Activated T-cell treated with anti-CD3 and anti-CD28 coated beads, Interleukin-2, amount 50 U/mL, for 72 hours (primary cell): ENCODE measurements at places on chromosomes 5 and 9. TPM values are rescaled to one million over a fixed set of nuclear protein-coding genes. Genes with fewer than 3 reads are reported as not detected.
A peak's percentile ranks its signal among the peaks of the same experiment; 100 is the strongest.

DNA sequence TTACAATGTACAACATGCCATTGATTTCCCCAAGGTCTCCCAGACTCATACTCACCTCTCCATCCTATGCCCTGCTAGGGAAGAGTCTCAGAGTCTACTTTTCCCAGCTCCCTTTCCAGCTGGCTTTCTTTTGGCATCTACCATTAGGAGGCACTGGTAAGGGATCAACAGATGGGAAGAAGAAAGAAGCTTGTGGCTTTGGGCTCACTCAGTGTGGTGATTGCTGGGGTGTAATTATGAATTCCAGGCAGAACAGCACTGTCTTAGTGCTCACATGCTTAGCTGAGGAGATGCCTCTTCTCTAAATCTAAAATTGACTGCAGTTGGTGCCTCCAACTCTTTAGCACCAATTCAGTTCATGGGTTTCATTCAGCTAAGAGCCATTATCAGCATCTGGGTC lies 330.0 kb downstream of the PSAT1 start:
- DNase-seq: no peak
- H3K27ac ChIP-seq: no peak overlapping the region
- H3K27me3 ChIP-seq: no peaks in the 10 kb centered on the region
- no peaks in the 10 kb centered on the region for H3K36me3 ChIP-seq
- H3K4me1 ChIP-seq: no peaks in the 10 kb centered on the region

DNA sequence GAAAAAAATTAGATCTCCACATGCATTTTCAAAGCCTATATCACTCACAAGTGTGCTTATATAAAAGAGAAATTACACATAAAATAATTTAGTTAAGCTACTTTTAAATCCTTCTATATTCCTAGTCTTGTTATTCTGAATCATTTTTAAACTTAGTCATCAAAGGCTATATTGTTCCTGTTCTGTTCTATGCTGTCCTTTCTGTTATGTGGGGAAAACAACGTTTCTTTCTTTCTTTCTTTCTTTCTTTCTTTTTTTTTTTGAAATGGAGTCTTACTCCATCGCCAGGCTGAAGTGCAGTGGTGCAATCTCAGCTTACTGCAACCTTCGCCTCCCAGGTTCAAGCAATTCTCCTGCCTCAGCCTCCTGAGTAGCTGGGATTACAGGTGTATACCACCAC lies 389.2 kb upstream of the FTMT start:
- DNase-seq: no peak
- H3K4me3 ChIP-seq: no peak overlapping the region
- no peak overlapping the region for H3K27ac ChIP-seq
- no peaks in the 10 kb centered on the region for H3K27me3 ChIP-seq
- H3K36me3 ChIP-seq: no peaks in the 10 kb centered on the region
- H3K4me1 ChIP-seq: no peaks in the 10 kb centered on the region

DNA sequence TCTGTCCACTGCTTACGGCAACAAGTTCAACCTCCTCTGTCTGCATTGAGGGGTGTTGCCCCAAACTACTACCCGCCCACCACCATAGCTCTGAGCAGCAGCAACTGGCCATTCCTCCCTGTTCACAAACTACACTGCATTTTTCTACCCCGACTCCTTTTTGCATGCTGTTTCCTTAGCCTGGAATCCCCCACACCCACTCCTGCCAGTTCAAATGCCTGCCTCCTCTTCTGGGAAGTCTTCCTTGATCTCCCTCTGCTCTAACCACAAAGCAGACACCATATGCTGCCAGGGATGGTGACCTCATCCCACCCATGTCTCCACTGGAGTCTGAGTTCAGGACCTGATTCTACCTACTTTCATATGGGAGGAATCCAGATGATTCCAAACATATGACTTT lies 13.3 kb downstream of the ALDH1B1 start:
- no peaks in the 10 kb centered on the region for H3K36me3 ChIP-seq
- DNase-seq: no peak
- H3K27me3 ChIP-seq: peaks cover 10% of the 10 kb centered on the region

- H3K4me3 ChIP-seq: no peak overlapping the region
- H3K4me1 ChIP-seq: peaks cover 25% of the 10 kb centered on the region
Observed at GRCh38 chr9:126440940-126441339, 114.3 kb downstream of the MVB12B start.

DNA sequence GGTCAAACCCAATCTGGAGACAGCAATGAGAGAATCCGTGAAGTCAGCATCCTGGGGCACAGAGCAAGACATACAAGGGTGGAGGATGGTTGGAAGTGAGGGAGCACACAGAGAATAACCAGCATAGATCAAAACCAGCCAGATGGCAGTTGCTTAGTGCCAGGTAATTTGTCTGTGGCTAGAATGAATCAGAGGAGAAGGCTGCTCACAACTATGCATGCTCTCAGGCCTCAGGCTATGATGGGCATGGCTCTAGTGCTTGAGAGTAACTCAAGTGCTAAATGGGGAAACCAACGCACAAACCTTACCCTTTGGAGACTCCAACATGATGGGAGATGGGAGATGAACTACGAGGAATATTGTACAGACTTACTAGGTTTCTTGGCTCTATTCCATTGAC lies 160.8 kb downstream of the DMRT2 start:
- H3K4me3 ChIP-seq: no peak overlapping the region
- H3K27me3 ChIP-seq: no peaks in the 10 kb centered on the region
- H3K27ac ChIP-seq: no peak overlapping the region
- H3K36me3 ChIP-seq: no peaks in the 10 kb centered on the region
- no peaks in the 10 kb centered on the region for H3K4me1 ChIP-seq
- DNase-seq: no peak

DNA sequence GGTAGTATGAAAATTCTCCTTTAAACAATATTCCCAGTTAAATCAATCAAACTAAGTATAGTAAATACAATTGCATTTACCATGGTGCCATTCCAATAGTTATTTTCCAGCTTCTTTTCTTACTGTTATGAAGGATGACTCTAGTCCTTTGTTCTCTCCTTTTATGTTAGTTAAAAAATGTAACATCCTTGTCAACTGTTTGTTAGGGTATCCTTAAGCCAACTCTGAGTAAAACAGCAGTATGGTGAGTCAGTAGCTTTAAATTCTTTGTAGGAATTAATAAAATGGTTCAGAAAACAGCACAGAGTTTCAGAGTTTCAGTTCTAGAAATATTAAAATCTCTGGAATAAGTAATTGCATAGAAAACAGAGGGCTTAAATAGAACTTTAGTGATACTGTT lies 384.4 kb downstream of the MTRR start:
- no peak overlapping the region for H3K27ac ChIP-seq
- H3K27me3 ChIP-seq: no peaks in the 10 kb centered on the region
- DNase-seq: no peak
- H3K4me1 ChIP-seq: no peaks in the 10 kb centered on the region

- no peak for DNase-seq
- peaks cover 27% of the 10 kb centered on the region for H3K27me3 ChIP-seq
- H3K36me3 ChIP-seq: no peaks in the 10 kb centered on the region
- no peak overlapping the region for H3K4me3 ChIP-seq
- peaks cover 3% of the 10 kb centered on the region for H3K4me1 ChIP-seq
Observed at GRCh38 chr9:109249615-109250014, 71.2 kb downstream of the EPB41L4B start.

DNA sequence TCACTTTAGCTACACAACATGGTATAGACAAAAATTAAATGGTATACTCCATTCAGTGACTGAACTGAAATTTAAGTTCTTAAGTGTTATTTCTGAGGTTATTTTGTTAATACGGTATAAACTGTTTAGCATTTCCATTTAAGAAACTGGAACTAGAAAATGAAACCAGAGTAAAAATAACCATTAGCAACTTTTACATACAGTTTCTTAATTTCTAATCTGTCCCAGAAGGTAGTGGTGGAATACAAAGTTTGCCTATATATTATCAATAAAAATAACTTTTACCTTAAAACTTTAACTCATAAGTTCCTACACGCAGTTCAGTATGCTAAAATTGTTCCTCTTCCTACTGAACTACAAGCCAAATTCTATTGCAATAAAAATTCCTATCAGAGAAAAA lies 10.3 kb downstream of the GOLPH3 start:
- H3K27ac ChIP-seq: no peak overlapping the region
- DNase-seq: no peak
- peaks cover 45% of the 10 kb centered on the region for H3K4me1 ChIP-seq
- H3K36me3 ChIP-seq: peaks cover 5% of the 10 kb centered on the region

DNA sequence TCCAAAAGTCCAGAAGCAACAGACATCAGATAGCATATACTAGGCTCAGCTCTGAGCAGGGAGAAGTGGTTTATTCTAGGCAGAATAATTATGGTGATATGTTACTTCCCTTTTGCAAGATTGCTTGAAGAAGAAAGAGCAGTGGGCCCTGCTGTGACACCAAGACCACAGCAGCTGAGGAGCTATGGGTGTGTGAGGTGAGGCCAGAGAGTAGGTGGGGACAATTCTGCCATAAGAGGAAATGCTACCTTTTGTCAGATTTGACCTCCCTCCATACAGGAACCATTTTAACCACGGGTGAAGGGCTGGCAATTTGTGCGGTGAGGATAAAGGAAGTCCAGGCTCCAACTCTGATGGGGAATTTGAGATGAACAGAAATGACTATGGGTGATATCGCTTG lies 51.3 kb downstream of the TNFSF15 start:
- H3K4me1 ChIP-seq: peaks cover 20% of the 10 kb centered on the region
- DNase-seq: no peak
- no peaks in the 10 kb centered on the region for H3K27me3 ChIP-seq
- H3K27ac ChIP-seq: no peak overlapping the region

GRCh38 chr5:24188216-24188925 lies 456.4 kb downstream of the CDH10 start:
- H3K27me3 ChIP-seq: no peaks in the 10 kb centered on the region
- H3K4me1 ChIP-seq: no peaks in the 10 kb centered on the region
- H3K27ac ChIP-seq: no peak overlapping the region

GRCh38 chr9:91815896-91816295 lies 134.1 kb downstream of the ROR2 start:
- no peak overlapping the region for H3K27ac ChIP-seq
- no peak for DNase-seq
- no peak overlapping the region for H3K4me3 ChIP-seq
- no peaks in the 10 kb centered on the region for H3K36me3 ChIP-seq

DNA sequence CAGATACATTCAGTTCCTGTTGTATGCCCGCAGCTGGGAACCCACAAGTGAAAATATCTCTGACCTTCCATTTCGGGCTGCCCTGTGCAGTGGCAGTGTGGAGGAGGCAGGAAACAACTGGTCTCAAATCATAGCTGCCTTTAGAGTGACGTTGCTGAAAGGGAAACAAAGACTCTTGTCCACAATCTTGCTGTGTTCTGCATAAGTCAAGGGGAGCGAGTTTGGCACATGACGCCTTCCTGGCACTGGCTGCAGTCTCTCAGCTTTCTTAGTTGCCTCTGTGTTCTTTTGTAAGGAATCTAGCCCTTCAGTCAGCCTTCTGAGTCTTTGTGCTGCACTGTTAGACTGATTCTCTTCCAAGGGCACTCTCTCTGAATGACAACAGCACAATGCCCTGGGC lies 24.0 kb downstream of the ADAMTS16 start:
- no peaks in the 10 kb centered on the region for H3K4me1 ChIP-seq
- H3K27ac ChIP-seq: no peak overlapping the region
- no peaks in the 10 kb centered on the region for H3K36me3 ChIP-seq
- no peak for DNase-seq
- H3K4me3 ChIP-seq: no peak overlapping the region

DNA sequence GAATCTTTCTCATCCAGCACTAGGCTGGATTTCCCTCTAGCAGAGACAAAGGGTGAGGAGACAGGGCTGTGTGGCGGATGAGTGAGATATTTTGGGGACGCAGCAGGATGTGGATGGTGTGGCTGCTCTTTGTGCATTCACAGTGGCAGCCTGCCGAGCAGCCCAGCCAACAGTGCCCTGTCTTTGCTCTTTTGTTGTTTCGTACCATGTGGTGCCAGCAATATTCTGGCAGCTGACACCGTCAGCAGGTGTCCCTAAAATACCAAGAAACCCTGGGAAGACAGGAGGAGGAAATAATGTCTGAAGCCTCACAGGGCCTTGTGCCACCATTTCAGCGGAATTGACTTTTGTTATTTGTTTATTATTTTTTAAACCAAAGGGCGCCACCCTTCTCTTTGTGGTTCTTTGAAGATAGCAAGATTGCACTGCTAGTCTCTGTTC lies 141.4 kb downstream of the CCDC192 start:
- H3K36me3 ChIP-seq: no peaks in the 10 kb centered on the region
- no peak for DNase-seq
- no peak overlapping the region for H3K27ac ChIP-seq
- H3K4me3 ChIP-seq: no peak overlapping the region

DNA sequence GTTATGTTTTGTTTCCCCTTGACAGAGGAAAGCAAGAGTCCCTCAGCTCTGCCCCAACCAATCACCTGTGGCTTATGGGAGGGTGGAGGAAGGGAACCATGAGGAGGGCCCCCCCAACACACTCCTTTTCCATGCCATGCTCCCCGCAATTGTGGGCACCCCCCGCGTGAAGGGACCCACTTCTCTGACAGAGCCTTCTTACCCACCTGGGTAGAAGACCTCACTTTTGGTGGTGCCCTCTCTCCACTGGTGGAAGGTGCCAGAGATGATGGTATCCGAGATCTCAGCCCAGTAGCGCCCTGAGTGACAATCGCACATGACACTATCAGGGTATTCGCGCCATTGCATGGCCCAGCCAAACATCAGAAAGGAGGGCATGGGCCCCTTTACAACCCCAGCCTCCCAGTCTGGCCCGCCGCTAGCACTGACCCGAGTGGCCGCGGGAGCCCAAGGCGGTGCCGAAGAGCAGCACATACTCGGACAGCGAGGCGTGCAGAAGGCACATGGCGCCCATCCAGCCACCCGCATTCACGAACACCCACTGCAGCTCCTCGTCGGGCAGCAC lies 714 bp downstream of the SIGMAR1 start:
- peaks cover 52% of the 10 kb centered on the region for H3K4me1 ChIP-seq
- H3K4me3 ChIP-seq: peak overlapping the region; percentile 88
- DNase-seq: no peak

DNA sequence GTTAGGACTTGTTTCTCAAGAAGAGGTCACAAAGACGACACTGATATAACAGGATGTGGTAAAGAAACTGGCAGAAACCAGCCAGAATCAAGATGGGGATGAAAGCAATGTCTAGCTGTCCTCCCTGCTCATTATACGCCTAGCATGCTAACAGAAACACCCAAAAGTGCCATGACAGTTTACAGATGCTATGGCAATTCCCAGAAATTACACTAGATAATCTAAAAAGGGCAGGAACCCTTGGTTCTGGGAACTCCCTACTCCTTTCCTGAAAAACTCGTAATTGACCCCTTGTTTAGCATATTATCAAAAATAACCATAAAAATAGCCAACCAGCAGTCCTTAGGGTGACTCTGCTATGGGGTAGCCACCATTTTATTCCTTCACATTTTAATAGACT lies 10.9 kb upstream of the MRPS30 start:
- H3K4me3 ChIP-seq: no peak overlapping the region
- peaks cover 4% of the 10 kb centered on the region for H3K36me3 ChIP-seq
- no peaks in the 10 kb centered on the region for H3K4me1 ChIP-seq
- H3K27me3 ChIP-seq: peaks cover 8% of the 10 kb centered on the region
- H3K27ac ChIP-seq: no peak overlapping the region

The AJM1 gene
- 5.7 TPM for total RNA-seq

The GADD45G gene
- 6.0 TPM for total RNA-seq

The WNK2 gene
- total RNA-seq: 1.1 TPM

The ANKRD20A1 gene
- 6.3 TPM for total RNA-seq

The NMUR2 gene
- total RNA-seq: not detected

The ADRB2 gene
- total RNA-seq: 1.8 TPM

The CEMIP2 gene
- total RNA-seq: 62.2 TPM

The OGN gene
- not detected for total RNA-seq
